Neural progenitor cell (in vitro differentiated cells): ENCODE measurements at places on chromosomes 13 and 19. TPM values are rescaled to one million over a fixed set of nuclear protein-coding genes. Genes with fewer than 3 reads are reported as not detected.

Gene TIMM50
- 39.9 and 79.3 TPM in 2 replicates for total RNA-seq

Gene ZNF554
- 10.1 and 11.0 TPM in 2 replicates for total RNA-seq

DNA sequence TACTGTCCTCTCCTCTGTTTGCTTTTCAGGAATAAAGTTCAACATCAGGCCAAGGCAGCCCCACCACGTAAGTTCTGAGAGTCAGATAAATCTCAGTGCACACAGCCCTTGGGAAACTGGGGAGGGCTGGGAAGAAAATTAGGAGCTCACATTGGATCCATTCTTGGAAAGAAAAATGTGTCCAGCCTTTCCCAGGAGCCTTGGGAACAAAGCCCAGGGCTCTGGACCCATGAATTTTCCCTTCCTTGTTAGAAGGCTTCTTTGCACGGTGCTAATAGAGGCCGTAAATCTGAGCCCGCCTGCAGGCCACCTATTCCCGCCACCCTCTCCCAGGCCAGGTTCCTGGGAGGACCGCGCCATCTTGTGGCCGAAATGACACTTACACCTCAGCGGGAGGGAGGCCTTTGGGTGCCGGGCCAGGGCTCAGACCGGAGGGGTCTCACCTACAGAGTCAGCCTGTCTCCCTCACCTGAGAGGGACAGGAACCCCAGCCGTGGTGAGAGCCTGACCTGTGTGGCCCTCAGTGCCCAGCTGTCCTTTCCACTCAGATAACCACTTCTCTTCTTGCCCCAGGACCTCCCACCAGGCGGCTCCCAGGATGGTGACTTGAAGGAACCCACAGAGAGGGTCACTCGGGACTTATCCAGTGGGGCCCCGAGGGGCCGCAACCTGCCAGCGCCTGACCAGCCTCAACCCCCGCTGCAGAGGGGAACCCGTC, 25.1 kb upstream of the KCTD15 start:
- DNase-seq, result peak; percentile 80

- DNase-seq, result peak; percentile 99
Measured at GRCh38 chr19:49680421-49681351, 3.6 kb downstream of the PRMT1 start.

DNA sequence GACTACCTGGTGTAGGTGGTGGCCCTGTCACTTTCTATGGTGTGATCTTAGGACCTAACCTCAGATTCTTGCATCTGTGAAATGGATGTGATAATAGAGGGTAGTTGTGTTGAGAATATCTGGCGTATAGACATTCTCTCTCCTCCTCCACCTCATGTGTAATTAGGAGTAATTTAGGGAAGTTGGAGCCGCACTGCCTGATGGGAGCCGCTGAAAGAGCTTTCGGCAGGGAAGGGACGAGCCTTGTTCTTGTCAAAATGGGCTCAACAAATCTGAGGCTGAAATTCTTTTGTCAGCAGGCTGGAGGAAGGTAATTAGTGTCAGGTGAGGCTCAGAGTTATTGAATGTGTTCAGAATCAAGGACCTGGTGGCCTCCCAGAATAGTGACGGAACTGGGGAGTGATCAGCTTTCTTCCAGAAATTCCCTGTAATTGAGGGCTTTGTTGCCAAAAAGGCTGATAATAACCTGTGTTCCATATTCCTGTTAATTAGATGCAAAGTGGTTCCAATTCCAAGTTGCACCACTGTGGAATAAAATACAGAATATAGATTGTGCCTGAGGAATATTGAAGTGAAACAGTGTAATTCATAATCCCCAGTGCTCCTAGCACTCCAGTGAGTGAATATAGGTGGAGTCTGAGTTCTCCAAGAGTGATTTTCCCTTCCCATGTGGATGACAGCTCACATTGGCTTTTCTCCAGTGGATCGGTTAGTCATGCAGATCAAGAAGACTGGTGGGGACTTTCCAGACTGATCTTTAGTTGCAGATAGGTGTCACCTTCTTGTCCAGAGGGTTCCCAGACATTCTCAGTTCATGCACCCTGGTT, 47.5 kb downstream of the SPATA13 start:
- DNase-seq, result no peak

DNA sequence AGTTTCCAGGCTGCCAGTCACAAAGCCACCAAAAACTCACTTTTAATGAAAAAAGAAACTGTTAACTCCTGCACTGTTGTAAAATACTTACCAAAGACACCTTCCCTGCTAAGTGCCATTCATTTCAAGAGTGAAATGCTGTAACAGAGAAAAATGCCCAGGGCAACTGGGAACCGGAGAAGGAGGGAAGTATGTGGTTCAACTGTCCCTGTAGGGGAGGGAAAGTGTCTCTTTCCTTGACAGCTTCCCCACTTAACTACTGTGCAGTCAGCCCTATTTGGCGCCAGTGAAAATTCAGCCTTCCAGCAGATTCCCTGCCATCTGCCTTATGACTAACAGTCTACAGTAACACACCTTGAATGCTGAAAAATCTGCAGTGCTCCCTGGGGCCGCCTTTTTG, 789.0 kb downstream of the DIAPH3 start:
- no peak for DNase-seq
